ENCODE measurements at places on chromosomes 3 and 15.

- DNase-seq = no peak
These were observed 48.2 kb upstream of the MYO5C start for GRCh38 chr15:52343831-52344230.

- no peak for DNase-seq
These were observed 243.2 kb upstream of the RGMA start for GRCh38 chr15:93332168-93332553.

GRCh38 chr15:45121706-45122417 lies 7.7 kb downstream of the DUOXA2 start:
- no peak for DNase-seq

DNA sequence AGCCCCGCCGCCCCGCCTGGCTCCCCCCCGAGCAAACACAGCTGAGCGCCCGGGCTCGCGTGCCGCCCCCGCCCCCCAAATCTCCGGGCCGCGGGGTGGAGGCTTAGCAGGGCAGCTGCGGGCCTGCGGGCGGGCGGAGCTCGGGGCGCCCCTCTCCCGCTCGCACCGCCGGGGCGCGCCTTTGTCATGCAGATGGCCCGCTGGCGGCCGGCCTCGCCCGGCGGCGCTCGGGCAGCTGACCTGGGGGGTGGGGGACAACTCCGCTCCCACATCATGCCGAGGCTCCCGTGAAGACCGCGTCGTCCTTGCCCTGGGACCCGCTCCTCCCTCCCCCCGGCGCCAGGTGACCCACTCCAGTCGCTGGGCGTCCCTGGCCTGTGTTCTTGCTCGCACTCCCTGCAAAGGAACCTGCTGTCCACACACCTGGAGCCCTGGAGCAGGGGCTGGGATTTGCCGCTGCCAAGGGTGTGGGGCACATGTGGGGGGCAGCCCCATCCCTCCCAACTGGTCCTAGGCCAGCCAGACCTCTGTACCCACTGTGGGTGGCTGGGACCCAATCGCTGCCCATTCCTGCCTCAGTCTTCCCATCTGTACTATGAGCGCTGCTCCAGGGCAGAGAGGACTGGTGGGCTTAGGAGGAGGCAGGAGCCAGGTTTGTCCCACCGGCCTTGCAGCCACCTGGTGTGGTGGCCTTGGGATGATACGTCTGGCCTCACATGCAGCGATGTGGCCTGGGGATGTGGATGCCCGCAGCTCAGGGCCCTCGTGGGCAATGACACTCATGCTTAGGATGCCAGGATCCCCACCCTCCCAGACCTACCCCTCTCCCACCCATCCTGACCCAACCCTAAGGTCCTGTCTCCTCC lies 33.5 kb downstream of the DNAJB8 start:
- DNase-seq = no peak

GRCh38 chr15:73806698-73807483 lies 53.7 kb upstream of the INSYN1 start:
- DNase-seq = no peak

All from activated naive CD4-positive, alpha-beta T cell treated with anti-CD3 and anti-CD28 coated beads, Interleukin-2, amount 10 ng/mL, durations not matched to agents 7 days and 5 days (primary cell).